ENCODE measurements at places on chromosomes 6 and 20. TPM values are rescaled to one million over a fixed set of nuclear protein-coding genes. Genes with fewer than 3 reads are reported as not detected.

DNA sequence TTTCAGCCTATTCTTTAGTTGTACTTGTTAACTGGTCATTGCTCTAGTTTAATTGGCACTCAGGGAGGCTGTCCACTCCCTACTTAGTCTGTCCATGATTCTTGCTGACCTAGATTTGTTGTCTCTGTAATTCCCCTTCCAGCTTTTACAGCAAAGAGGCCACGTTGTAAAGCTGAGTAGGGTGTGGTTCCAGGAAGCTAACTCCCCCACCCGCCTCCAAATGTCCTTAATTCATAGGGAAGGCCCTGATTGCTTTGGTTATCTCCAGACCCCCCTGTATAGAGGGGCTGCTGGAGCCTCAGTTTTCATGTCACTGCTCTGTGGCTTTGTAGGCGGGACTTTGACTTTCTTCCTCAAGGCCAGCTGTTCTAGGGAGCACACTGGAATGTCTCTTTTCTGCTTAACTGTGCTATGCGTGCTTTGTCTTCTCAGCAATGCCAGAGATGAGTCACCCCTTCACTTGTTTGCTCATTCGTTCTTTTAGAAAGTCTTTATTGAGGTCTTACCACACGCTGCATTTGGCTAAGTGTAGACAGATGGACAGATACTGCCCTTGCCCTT is 175.1 kb upstream of the JAG1 start:
- H3K4me1 ChIP-seq: peaks cover 5% of the 10 kb centered on the region
- H3K4me3 ChIP-seq: no peak overlapping the region
- DNase-seq: peak; percentile 48
- no peaks in the 10 kb centered on the region for H3K36me3 ChIP-seq
- peaks cover 8% of the 10 kb centered on the region for H3K27me3 ChIP-seq
- H3K27ac ChIP-seq: no peak overlapping the region

- H3K4me1 ChIP-seq: peaks cover 5% of the 10 kb centered on the region
- no peaks in the 10 kb centered on the region for H3K36me3 ChIP-seq
- H3K27me3 ChIP-seq: peaks cover 1% of the 10 kb centered on the region
- DNase-seq: no peak
- H3K4me3 ChIP-seq: no peak overlapping the region
- no peak overlapping the region for H3K27ac ChIP-seq
These were observed 92.6 kb downstream of the CDC5L start for GRCh38 chr6:44480097-44480541.

- peak; percentile 53 for DNase-seq
- H3K4me3 ChIP-seq: no peak overlapping the region
- H3K27me3 ChIP-seq: peaks cover 12% of the 10 kb centered on the region
- H3K27ac ChIP-seq: peak overlapping the region; percentile 42
These were observed 18.6 kb downstream of the ANKRD60 start for GRCh38 chr20:58209652-58210397.

GRCh38 chr6:4185419-4185818 is 50.0 kb upstream of the ECI2 start:
- DNase-seq: no peak
- peaks cover 28% of the 10 kb centered on the region for H3K27me3 ChIP-seq
- H3K4me3 ChIP-seq: no peak overlapping the region
- no peak overlapping the region for H3K27ac ChIP-seq

DNA sequence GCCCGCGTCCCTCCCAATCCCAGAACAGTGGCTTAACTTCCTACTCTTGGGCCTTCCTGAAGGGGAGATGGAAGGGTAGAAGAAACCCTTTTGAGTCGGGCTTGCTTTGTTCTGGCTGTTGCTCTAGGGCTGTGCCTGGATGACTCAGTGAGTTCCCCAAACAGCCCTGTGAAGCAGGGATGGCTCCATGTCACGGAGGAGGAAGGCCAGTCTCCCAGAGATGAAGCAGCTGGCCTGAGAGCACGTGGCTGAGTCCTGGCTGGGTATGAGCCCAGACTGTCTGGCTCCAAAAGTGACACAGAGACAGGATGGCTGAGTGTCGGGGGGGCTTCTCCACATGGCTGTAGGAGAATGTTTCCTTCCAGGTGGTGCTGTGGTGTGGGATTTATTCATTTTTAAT is 4.6 kb downstream of the SYTL3 start:
- H3K4me3 ChIP-seq: peak overlapping the region; percentile 79
- H3K27ac ChIP-seq: peak overlapping the region; percentile 96
- DNase-seq: peak; percentile 90
- H3K27me3 ChIP-seq: no peaks in the 10 kb centered on the region
- H3K4me1 ChIP-seq: peaks cover 54% of the 10 kb centered on the region

- no peak overlapping the region for H3K4me3 ChIP-seq
- H3K36me3 ChIP-seq: no peaks in the 10 kb centered on the region
- H3K27me3 ChIP-seq: no peaks in the 10 kb centered on the region
- peaks cover 33% of the 10 kb centered on the region for H3K4me1 ChIP-seq
- DNase-seq: no peak
These were observed 40.3 kb downstream of the TRERF1 start for GRCh38 chr6:42411406-42411805.

Gene FAM209A
- not detected for total RNA-seq

DNA sequence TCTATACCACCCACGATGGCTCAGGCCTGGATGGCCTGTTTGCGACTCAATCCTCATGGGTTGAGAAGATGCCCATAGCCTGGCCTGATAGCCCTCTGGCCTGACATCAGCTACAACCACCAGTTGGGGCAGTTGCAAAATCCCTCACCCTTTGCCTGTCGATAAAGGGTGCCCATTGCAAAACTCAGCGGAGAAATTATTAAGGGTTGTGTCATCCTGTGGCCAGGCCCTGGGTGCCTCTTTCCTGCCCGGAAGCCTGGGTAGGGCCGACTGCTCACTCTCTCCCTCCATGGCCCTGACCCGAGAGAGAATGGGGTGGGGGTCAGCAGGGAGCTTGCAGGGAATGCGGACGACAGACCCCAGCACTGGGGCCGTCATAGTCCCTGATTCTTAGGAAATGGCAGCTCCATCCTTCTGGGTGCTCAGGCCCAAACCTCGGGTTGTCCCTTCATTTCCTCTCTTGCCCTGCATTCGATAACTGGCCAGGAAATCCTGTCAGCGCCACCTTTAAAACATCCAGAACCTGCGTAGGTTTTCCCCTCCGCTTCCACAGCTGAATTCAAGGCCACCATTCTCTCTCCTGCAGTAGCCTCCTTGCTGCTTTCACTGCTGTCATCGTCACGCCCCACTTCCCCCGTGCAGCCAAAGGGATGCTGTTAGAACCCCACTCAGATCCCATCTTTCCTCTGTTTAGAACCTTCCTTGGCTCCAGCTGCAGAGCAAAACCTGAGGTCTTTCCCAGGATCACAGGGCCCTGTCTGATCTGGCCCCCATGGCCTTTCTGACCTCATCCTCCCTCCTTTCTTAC is 31.1 kb downstream of the CEBPB start:
- peaks cover 46% of the 10 kb centered on the region for H3K4me1 ChIP-seq
- peak; percentile 23 for DNase-seq
- H3K27ac ChIP-seq: peak overlapping the region; percentile 42
- no peak overlapping the region for H3K4me3 ChIP-seq
- peaks cover 5% of the 10 kb centered on the region for H3K36me3 ChIP-seq

DNA sequence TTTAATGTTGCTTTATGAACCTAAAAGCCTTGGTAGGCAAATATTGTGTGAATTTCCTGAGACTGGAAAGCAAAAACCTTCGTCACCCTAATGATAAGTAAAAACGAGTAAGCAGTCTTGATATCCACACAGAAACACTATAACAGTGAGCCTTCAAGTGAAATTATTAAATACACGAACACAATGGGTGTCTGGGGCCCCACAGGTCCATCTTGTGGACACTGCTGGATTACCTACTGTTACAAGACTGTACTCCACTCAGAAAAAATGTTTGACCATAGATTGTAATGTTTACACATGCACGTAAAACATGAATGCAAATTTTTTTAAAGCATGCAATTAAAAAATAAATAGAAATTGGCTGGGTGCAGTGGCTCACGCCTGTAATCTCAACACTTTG is 466.9 kb downstream of the CD83 start:
- no peaks in the 10 kb centered on the region for H3K4me1 ChIP-seq
- H3K4me3 ChIP-seq: no peak overlapping the region
- H3K27me3 ChIP-seq: peaks cover 13% of the 10 kb centered on the region
- DNase-seq: no peak

DNA sequence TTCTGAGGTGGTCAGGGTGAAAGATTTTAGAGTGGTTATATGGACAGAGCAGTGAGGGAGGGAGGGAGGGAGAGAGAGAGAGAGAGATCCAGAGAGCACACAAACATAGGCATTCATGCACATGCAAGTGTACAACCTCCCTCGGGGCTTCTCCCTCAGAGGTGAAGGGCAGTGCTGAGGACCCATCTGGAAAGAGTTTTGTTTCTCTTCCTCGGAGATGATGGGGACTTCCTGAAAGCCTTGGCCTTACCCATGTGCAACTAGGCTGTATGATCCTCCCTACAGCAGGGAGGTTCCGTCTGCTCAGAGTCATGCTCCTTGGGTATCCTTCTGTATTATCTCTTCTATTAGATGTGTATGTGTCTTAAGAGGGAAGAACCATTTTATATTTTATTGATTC is 21.4 kb upstream of the TSPYL1 start:
- H3K4me3 ChIP-seq: no peak overlapping the region
- no peak for DNase-seq
- no peaks in the 10 kb centered on the region for H3K27me3 ChIP-seq
- no peak overlapping the region for H3K27ac ChIP-seq
- H3K36me3 ChIP-seq: peaks cover 6% of the 10 kb centered on the region

DNA sequence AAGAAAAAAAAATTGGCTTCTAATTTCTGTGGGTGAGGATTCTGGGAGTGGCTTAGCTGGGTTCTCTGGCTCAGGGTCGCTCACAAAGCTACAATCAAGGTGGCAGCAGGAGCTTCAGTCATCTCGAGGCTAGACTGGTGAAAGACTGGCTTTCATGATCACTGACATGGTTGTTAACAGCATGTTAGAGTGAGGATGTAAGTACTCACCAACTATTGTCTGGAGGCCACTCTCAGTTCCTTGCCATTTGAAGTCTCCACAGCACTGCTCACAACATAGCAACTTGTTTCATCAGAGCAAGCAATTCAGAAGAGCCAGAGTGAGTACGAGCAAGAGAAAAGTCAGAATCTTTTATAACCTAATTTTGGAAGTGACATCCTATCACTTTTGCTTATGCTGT is 145.7 kb upstream of the PRSS16 start:
- peaks cover 7% of the 10 kb centered on the region for H3K4me1 ChIP-seq
- H3K4me3 ChIP-seq: no peak overlapping the region
- peaks cover 4% of the 10 kb centered on the region for H3K36me3 ChIP-seq
- peaks cover 6% of the 10 kb centered on the region for H3K27me3 ChIP-seq

Gene TSHZ2
- not detected for total RNA-seq

GRCh38 chr20:1242530-1242929 is 16.7 kb downstream of the RAD21L1 start:
- H3K27ac ChIP-seq: peak overlapping the region; percentile 84
- peak; percentile 92 for DNase-seq
- H3K4me3 ChIP-seq: peak overlapping the region; percentile 49
- H3K36me3 ChIP-seq: no peaks in the 10 kb centered on the region
- H3K27me3 ChIP-seq: no peaks in the 10 kb centered on the region
- H3K4me1 ChIP-seq: peaks cover 39% of the 10 kb centered on the region

Gene GNAS-AS1
- 0.81 TPM for total RNA-seq

DNA sequence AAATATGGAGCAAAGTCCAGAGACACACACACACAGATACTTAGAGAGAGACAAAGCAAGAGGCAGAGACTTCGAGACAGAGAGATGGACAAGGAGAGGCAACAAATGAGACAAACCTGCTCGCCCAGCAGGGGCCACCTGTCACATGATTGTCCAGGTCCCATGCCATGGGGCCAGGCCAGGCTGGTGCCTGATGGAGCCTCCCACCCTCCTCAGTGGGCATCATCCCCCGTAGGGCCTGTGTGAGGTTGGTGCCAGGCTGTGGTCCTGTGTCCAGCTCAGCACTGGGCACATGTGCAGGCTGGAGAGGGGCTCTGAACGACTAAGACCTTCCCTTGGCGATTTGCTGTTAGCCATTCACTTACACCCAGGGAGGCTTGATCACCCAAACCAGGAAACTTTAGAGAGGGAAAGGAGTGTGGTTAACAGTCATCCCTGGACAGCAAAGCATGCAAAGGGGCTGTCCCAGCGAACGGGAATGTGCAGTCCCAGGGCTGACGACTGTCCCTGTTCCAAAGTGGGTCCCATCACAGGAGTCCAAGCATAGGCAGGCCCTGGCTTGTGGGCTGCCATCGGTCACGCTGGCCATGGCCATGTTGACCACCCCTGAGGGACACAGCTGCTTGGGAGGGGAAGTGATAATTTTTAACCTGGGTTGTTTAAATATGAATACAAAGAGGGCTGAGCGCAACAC is 38.4 kb upstream of the PHACTR3 start:
- H3K36me3 ChIP-seq: no peaks in the 10 kb centered on the region
- H3K4me1 ChIP-seq: no peaks in the 10 kb centered on the region
- no peak overlapping the region for H3K27ac ChIP-seq
- DNase-seq: no peak

GRCh38 chr6:39931607-39932006 is 2.7 kb downstream of the MOCS1 start:
- no peak overlapping the region for H3K27ac ChIP-seq
- no peak overlapping the region for H3K4me3 ChIP-seq
- H3K36me3 ChIP-seq: no peaks in the 10 kb centered on the region
- no peak for DNase-seq
- H3K27me3 ChIP-seq: no peaks in the 10 kb centered on the region

Gene SLC22A16
- not detected for total RNA-seq

Gene BEND6
- total RNA-seq: 10.4 TPM

Data from HFFc6 (cell line).